ENCODE measurements at places on chromosomes 1 and 21. TPM values are rescaled to one million over a fixed set of nuclear protein-coding genes. Genes with fewer than 3 reads are reported as not detected.

Gene NR1I3
- total RNA-seq, result 0.48 TPM

Gene CNR2
- under 0.01 TPM for total RNA-seq

Gene NGF
- total RNA-seq, result 2.4 TPM

Gene DYNLT4
- not detected for total RNA-seq

Gene NT5C1A
- 2.9 TPM for total RNA-seq

Gene PRKACB
- total RNA-seq, result 38.8 TPM

Gene AADACL3
- total RNA-seq, result 5.8 TPM

Gene IL20
- 2.2 TPM for total RNA-seq

Gene RAB7B
- 5.8 TPM for total RNA-seq

Gene BATF3
- total RNA-seq, result 44.8 TPM

Gene SPRR2B
- not detected for total RNA-seq

GRCh38 chr1:174841747-174842146 lies 158.0 kb upstream of the CACYBP start:
- DNase-seq, result no peak

GRCh38 chr1:5933676-5934057 lies 58.6 kb downstream of the NPHP4 start:
- no peak for DNase-seq

GRCh38 chr1:206816390-206817287 lies 44.3 kb upstream of the IL10 start:
- DNase-seq, result peak; percentile 67

GRCh38 chr1:230707732-230708630 lies 5.9 kb downstream of the AGT start:
- no peak for DNase-seq

GRCh38 chr1:197902131-197902453 lies 338 bp upstream of the C1orf53 start:
- DNase-seq, result no peak

DNA sequence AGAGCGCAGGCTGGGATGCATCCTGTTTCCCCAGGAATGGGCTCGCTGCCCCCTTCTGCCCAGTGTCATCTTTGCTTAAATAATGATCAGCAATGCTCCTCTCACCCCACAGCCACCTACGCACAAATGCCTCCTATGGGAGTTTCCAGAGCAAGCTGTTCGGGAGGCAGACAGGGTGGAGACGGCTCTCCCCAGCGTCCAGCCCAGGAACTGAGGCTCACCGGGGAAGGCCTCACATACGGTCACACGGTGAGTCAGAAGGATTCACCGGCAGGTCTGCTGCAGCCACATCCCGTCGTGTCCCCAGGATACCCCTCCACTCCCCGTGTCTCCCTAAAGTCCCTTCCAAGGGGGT lies 40.3 kb upstream of the RUNX3 start:
- DNase-seq, result peak; percentile 35

DNA sequence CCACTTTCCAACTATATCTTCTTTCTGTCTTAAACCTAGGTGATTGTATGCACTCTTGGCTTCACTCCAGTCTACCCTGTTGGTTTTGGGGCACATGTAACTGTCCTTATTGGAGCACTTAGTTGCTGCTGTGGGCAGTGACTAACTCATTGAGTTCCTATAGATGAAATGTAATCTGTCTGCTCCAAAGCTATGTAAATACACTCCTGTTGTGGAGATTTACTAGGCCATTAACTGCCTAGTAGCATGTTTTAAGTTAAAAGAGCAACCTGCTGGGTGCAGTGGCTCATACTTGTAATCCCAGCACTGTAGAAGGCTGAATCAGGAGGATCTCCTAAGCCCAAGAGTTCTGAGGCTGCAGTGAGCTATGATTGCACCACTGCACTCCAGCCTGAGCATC lies 137.6 kb downstream of the ZMYM4 start:
- DNase-seq, result no peak

DNA sequence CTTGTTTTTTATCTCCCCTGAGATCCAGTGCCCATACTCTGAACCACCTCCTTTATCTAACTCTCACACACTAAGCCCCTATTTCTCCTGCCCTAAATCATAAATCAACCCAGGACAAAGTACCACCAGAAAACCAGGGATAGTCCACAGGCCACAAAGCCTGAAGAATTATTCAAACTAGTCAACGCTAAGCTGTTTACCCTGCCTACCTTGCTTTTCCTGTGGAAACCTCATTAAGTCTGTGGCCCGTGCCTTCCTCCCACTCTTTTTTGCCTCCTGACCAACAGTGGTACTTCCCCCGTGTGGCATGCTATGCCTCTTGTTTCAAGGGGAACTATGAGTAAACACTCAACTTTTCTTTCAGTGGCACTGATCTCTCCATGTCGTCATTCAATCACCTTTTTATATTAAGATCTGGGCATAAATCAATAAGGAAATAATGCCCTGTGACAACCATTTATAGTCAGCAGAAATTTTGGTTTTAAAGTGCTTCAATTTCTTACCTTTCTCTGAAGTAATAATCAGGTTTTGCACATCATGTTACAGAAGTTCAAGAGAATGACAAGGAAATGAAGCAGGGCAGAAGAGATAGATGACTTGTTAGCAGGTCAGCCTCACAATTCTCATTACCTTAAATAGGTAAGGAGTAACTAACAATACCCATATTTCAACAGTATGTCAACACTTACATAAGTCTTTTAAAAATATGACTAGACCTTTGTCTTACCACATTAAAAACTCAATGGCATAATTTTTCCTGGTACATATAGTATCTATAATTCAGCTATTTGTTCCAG lies 32.1 kb downstream of the EYA3 start:
- no peak for DNase-seq

- DNase-seq, result peak; percentile 8
Observed at GRCh38 chr1:54996869-54997710, 1.6 kb upstream of the BSND start.

DNA sequence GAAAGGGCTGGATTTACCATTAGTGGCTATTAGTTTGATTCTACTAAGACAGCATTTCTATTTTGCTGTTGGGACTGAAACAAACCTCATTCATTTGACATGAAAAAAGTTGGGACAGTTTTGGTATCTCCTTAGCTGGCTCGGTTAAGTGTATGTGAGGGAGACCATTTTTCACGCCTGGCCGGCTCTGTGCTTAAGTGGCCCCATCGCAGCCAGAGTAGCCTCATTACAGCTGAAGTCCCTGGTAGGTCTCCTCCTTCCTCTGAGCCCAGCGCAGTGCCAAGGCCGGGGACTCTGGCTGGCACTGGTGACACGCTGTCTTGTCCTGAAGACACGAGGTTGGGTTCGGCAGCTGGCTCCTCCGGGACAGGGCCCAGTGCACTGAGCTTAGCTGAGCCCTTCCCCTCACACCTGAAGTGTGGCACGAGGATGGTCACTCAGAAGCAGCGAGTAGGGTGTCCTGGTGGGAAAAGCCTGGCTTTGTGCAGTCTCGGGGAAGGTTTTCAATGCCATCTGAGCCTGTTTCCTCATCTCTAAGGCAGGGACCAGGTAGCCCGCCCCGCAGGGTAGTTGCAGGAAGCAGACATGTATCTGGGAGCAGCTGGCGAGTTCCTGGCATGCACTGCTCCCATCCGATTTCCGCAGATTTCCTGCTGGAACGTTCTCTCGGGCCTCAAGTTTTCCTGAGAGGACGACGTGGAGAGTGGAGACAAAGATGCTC lies 196.5 kb downstream of the DYRK1A start:
- no peak for DNase-seq

DNA sequence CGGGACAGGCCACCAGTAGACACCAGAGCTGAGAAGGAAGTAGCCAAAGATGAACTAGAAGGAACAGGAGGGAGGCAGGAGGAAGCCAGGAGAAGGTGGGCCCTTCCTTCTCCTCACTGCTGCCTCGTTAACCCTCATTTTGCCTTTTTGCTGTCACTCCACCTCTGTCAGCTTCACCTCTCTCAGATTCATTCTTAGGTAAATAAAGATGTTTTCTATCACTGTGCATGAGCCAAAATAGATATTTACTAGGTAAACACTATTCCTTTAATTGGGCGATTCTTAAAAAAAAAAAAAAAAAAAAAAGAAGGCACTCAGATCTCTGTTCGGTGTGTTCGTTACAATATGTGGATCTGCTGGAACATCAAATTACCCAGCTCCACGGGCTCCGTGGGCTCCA lies 112.3 kb downstream of the GLUL start:
- no peak for DNase-seq

DNA sequence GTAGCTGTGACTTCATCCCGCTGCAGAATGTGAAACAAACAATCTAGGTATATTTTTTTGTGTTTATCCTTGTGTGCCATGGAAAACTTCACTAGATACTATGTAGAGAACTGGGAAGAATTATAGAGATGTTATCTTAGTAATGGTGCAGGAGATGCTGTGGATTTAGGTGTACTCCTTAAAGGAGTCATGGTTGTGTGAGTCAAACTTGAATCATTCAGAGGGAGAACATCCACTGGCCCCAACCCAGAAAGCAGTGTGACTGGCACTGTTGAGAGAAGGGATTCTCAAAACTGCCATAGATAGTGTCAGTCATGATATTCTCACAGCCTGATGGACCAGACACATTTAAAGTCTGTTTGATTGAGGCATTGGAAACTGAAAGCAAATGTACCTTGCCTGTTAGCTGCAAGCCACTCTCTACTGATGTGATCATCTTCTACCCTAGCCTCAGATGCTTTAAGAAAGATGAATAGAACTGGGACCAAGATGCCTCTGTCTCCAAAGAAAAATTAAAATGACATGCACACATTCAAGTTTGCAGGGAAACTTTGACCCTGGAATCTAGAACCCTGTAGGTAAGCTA lies 754.6 kb downstream of the MRPL39 start:
- no peak for DNase-seq

GRCh38 chr1:212567638-212568037 lies 40.9 kb upstream of the ATF3 start:
- DNase-seq, result no peak

DNA sequence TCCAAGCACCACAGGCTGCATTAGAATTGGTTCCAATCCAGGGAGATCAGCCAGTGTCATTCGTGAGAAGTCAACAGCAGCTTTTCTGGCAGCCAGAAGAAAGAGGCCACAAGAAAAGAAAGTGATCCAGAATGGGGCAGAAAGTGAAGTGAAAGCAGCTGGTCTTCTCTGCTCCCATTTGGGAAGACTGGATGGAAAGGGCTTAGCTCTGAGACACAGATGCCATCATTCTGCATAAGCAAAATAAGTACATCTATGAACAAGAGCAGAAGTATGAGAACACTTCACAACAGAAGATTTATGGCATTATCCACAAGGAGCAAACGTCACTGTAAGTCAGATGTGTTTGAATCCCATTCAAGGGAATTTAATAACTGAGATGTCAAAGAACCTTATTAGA lies 326.5 kb upstream of the ESRRG start:
- no peak for DNase-seq

GRCh38 chr1:2174348-2175054 lies 20.1 kb downstream of the FAAP20 start:
- peak; percentile 60 for DNase-seq

DNA sequence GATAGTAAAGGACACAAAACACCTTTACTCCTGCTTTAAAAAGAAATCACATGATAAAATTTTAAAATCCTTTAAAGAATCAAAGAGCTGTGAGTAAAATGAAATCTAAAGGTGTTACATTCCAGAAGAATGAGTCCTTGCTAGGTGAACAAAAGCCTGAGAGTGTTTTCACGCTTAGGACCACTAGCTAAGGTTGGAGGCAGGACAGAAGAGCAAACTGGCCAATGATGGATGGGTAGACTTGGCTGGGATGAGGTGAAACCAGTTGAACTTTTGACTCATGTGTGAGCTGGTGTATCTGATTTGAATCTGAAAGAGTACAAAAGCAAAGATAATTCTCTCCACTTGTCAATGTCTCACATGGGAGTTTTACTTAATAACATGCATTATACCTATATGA lies 35.1 kb downstream of the CATSPERE start:
- no peak for DNase-seq

GRCh38 chr1:186653312-186653711 lies 26.9 kb downstream of the PTGS2 start:
- no peak for DNase-seq

GRCh38 chr1:1847061-1847850 lies 43.6 kb downstream of the GNB1 start:
- peak; percentile 96 for DNase-seq

- DNase-seq, result no peak
Observed at GRCh38 chr21:27545754-27546349, 579.0 kb upstream of the ADAMTS5 start.

DNA sequence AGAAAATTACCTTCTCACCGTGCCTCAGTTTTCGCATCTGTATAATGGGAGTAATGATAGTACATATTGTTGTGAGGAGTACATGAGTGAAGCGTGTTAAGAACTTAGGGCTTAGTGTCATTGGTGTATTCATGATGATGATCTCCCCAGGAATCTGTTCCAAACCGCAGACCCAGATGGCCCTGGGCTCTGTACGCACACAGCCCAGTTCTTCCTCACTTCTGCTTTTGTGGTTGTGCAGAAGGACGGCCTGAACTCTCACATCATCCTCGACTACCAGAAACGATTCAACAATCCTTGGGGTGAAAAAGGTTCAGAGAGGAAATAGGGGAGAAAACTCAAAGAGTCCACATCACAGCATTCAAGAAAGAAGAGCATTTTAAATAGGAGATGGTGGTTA lies 323.0 kb downstream of the CAMTA1 start:
- DNase-seq, result no peak

GRCh38 chr1:63698001-63698838 lies 75.6 kb upstream of the ROR1 start:
- peak; percentile 84 for DNase-seq

DNA sequence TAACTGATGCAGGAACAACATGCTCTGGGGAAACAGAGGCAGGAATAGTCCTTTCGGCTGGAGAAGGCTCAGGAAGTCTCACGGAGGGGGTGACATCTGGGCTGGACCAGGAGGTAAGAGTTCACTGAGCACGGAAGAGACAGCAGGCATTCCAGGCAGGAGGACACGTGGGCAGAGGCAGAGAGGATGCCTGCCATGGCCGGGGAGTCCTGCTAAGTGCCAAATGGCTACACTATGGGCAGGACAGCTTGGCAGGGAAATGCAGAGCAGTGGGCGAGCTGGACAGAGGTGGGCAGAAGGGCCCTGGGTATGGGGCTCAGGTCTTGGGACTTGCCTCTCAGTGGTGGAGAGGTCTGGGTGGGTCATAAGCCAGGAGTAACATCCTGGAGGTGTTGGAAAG lies 17.6 kb downstream of the ALDH4A1 start:
- no peak for DNase-seq

DNA sequence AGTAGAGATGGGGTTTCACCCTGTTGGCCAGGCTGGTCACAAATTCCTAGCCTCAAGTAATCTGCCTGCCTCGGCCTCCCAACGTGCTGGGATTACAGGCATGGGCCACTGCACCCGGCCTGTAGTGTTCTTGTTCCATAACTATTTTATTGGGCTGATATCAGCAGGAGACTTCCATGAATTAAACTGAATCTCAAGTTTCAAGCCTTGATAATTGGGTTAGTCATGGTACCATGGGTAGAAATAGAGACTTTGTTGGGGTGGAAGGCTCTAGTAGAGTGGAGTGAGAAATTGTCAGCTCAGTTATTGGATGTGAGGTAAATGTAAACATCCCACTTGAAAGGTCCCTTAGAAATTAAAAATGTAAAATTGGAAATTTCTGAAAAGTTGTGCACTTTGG lies 419.1 kb downstream of the ADGRL2 start:
- DNase-seq, result no peak

GRCh38 chr1:100400404-100400803 lies 48.1 kb downstream of the CDC14A start:
- DNase-seq, result peak; percentile 24

GRCh38 chr1:41232305-41232704 lies 9.8 kb downstream of the SCMH1 start:
- DNase-seq, result no peak

All from umbilical cord (tissue), 2 donors.